NCI-H1417 (cell line): ENCODE measurements at places on chromosomes 16 and 17.

GRCh38 chr16:80366023-80366422 lies 174.8 kb upstream of the DYNLRB2 start:
- DNase-seq: no peak

GRCh38 chr16:66740010-66740409 lies 11.4 kb downstream of the DYNC1LI2 start:
- DNase-seq: peak; percentile 29

DNA sequence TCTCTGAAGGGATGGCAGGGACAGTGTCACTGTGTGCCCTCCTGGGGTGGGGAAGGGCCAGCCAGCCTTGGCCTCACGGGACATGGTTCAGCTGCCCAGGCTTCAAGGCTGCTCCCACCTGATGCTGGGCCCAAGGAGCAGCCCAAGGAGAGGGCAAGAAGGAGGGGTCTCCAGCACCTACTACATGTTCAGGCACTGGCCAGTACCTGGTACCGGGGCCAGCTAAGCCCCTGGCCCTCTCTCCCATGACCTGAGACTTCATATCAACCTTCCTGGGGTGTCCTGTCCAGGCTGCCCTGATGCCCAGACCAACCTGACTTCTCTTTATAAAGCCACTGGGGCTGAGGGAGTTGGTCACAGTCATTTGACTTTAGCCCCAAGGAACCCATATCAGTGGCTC lies 1.3 kb downstream of the USH1G start:
- no peak for DNase-seq

GRCh38 chr17:36004594-36005108 lies 3.3 kb upstream of the CCL15 start:
- DNase-seq: no peak

- DNase-seq: no peak
Observed at GRCh38 chr17:78493450-78493849, 83.7 kb downstream of the DNAH17 start.

GRCh38 chr17:10336393-10336792 lies 36.4 kb downstream of the MYH13 start:
- DNase-seq: no peak

DNA sequence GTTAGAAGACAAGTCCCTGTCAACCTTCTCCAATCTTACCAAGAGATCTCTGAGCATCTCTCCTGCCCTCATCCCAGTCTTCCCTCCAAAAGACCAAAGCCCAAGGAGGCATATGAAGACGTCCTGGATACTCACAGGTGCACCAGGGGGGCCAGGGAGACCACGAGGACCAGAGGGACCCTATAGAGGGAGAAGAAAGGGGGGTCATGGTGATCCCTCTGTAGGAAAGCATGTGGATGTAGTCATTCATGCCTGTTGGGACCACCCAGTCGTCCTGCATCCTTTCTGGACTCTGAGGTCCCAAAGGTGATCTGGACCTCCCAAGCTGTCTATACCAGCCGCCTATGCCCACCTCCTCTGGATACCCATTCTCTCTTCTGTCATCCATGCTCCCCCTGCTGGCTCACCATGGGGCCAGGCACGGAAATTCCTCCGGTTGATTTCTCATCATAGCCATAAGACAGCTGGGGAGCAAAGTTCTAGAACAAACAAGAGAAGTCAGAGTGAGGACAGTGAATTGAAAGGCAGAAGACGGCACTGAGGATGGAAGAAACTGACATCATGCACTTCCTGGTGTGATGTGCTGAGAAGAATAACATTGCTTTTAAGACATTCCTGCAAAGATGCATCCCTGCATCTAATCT lies 3.3 kb downstream of the COL1A1 start:
- DNase-seq: peak; percentile 7
